Memory B cell (primary cell): ENCODE measurements at places on chromosomes 11 and 22.
A peak's percentile ranks its signal among the peaks of the same experiment; 100 is the strongest.

GRCh38 chr22:24428751-24429410 is 1.5 kb downstream of the ADORA2A start:
- DNase-seq = no peak

- DNase-seq = no peak
Measured at GRCh38 chr11:59866836-59867235, 549 bp upstream of the TCN1 start.

DNA sequence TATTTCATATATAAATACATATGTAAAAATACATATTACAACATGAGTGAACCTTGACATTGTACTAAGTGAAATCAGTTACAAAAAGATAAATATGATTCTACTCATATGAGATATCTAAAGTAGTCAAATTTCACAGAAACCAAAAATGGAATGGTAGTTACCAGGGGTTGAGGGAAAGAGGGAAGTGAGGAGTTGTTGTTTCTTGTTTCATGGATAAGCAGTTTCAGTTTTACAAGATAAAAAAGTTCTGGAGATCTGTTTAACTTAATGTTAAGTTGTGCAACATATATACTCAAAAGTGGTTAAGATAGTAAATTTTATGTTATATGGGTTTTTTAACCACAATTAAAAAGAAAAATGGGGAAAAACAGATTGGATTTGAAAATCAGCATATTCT is 107.7 kb downstream of the ELP4 start:
- no peak for DNase-seq

DNA sequence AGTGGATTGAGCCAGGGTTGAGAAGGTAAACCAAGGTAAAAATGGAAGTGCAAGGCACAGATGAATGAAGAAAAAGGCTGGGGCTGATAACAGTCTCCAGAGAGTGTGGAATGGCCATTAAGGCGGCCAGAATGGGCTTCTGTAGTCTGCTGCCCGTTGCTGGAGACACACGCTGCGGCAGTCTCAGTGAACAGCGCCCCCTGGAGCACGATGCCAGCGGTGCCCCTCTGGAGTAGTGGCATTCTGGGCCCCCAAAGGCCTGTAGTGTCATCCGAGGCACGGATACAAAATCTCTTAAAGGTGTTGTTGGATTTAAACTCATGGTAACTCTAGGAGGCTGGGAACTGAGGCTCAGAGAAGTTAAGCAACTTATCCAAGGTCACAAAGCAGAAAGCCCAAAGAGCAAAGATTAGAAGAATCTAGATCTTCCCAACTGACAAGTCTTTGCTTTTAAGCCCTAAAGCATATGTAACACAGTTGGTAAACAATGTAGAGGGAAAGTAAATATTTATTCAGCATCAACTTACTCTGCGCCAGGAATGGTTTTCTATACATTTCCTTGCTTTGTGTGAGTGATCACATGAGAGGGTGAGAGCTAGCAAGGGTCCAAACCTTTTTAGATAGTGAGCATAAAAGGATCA is 18.2 kb downstream of the KCNJ1 start:
- DNase-seq = peak; percentile 79

DNA sequence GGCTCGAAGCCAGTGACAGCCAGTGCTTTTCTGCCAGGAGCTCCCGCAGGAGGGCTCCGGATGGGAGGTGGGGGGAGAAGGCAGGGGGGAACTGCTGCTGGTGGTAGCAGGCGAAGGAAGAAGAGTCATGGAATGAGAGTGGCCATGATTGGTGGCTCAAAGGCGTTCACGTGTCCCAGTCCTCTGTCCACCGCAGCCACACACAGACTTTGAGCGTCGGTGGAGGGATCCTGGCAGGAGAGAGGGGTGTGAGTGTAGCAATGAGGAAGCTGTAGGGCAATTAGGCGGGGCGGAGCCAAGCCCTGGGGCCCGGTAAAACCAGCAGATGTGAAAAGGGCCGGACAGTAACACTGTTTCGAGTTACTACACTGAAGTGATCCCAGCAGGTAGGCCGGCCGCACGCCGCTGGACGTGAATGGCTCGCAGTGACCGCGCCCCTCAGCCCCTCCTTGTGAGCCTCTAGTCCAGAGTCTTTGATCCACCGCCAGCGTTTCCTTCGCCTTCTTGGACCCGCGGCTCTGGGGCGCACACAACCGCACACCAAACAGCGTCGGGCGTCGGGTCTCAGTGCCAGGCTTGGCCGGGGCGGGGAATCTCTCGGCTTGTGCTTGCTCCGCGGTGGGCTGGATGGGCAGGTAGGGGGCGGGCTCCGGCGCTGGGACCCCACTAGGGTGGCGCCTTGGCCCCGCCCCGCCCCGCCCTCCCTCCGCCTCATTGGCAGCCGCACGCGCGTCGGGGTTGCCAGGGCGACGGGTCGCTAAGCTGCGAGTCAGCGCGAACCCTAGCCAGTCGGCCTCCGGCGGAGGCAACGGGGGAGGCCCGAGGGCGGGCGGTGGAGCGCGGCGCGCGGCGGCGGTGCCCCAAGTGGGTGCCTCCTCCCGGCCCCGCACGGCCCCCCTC is at the start of gene LRRC10B:
Gene LRRC10B, plus strand, starts transcription at position 788 of the 900 bp plus-strand sequence. CDS start 250 bp downstream, outside the sequence.
- no peak for DNase-seq

GRCh38 chr11:75469785-75470405 is 36.9 kb upstream of the KLHL35 start:
- no peak for DNase-seq

DNA sequence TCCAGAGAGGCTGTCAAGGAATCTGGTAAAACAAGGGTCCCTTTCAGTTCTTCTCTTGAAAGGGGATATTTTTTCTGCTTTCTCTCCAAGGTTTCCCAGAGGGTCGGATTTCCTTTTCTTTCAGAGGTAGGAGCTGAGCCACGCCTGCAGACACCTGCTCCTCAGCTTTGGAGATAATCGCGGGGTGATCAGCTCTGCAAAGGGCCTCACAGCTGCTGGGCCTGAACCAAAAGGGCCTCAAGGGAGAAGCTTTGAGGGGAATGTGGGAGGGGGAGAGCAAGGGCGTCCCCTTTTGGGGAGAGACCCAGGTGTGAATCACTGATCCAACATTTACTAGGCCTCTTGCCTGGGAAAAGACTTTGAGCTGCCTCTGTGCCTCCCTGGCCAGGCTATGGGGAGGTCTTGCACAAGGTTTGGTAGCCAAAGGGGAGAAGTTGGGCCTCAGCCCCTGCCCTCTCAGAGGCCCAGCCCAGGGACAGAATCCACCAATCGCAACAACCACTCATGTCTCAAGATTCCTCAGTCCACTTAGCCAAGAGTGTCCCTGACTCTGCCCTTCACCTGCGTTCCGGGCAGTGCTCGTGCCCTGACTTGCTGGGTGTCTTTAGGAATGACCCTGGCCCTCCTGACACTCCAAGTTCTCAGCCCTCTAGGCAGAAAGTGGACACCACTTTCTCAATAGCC is 14.0 kb upstream of the TP53I11 start:
- no peak for DNase-seq

GRCh38 chr11:9815486-9816136 is 151.7 kb downstream of the SWAP70 start:
- no peak for DNase-seq

- DNase-seq = no peak
Measured at GRCh38 chr22:45804986-45805325, 133.3 kb downstream of the ATXN10 start.
